Activated naive CD8-positive, alpha-beta T cell treated with anti-CD3 and anti-CD28 coated beads for 36 hours (primary cell): ENCODE measurements at places on chromosomes 2 and 18. TPM values are rescaled to one million over a fixed set of nuclear protein-coding genes. Genes with fewer than 3 reads are reported as not detected.

DNA sequence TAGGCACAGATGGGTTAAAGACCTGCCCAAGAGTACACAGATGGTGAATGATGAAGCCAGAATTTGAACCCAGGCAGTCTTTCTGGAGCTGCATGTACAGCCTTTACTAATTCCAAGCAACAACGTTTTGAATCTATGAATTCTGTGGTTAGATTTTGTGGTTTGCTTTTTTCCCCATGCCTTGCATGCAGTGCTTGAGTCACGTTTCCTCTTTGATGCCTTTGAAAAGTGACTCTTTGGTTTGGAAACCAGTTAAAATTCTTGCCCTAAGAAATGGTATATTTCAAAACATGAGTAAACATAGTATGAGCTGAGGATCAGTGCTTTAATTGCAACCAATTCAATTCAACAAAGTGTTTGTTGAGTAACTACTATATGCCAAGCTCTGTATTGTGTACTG is 48.2 kb upstream of the PPM1B start:
- peak; percentile 38 for DNase-seq

ABCG8 gene
- total RNA-seq, result not detected

- DNase-seq, result no peak
Measured at GRCh38 chr2:112006076-112006410, 49.0 kb upstream of the TMEM87B start.

GRCh38 chr2:19796035-19796695 is 105.6 kb downstream of the TTC32 start:
- DNase-seq, result no peak

ARHGEF4 gene
- total RNA-seq, result 2.8 TPM
